ENCODE measurements at places on chromosomes 16 and 17.
A peak's percentile ranks its signal among the peaks of the same experiment; 100 is the strongest.

GRCh38 chr17:412211-413015 is 59.8 kb upstream of the RPH3AL start:
- peak; percentile 38 for DNase-seq

- DNase-seq: no peak
Observed at GRCh38 chr16:85162478-85163277, 50.4 kb upstream of the CIBAR2 start.

DNA sequence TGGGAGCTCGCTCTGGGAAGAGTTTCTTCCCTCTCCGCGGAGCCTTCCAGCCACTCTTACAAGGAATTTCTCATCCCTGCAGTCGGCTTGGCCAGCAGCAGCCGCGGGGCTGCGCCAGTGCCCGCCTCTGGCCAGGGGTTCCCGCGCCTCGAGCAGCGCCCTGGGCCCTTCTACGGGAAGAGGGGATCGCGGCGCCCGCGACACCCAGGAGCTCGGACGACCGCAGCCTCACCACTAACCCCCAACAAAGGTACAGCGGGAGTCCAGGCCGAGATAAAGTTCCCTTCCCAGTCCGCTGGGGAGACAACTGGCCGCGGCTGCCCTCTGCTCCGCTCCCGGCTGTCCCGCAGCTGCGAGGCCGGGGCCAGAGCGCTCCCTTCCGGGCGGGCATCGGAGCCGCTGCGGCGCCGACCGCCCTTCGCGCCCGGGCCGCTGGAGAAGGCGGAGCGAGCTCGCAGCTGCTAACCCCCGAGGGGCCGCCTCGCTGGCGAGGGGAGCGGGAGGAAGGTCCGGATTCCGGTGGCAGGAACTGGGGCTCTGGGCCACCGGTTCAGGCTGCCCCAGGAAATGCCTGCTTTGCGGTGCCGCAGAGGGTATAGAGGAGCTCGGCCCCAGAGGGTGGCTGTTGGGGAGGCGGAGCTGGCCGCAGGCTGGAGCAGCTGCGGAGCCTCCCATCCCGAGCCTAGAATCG is 3.6 kb upstream of the HS3ST3B1 start:
- no peak for DNase-seq

DNA sequence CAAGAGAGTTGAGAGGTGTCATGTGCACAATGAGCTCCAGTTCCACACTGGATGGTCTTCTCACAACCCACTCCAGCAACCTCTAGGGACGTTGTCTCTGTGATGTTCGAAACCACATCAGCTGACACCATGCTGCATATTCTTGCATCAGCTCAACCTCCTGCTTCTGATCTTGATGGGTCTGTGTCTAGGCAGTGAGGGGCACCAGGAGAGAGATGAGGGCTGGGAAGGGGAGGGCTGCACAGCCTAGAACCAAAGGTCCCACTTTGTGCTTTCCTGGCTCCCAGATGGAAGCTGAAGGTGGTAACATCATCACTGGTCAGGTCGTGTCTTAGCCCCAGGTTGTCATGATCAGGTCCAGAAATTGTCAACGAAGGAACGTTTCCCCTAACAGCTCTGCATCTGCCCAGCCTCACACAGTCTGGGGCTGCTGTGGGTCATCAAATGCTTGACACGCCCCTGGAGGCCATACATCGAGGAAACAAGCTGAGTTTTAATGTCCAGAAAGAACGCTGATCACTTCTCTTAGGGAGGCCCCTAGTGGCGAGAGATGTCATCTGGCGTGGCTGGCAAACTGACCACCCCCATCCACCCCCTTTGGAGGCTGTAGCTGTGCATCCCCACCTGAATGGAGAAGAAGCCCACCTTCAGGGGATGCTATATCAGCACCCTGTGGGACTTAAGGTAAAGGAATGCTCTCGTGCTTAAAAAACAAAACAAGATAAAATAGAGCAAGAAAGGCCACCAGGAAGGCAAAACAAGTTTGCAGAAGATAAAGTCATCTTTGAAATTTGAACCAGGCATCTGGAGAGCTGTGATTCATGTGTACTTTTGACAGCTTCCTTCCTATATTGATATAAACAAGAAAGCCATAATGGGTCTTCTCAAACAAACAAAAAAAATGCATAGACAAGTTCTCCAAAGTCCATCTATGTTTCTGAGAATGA is 58.3 kb downstream of the WIPI1 start:
- peak; percentile 61 for DNase-seq

DNA sequence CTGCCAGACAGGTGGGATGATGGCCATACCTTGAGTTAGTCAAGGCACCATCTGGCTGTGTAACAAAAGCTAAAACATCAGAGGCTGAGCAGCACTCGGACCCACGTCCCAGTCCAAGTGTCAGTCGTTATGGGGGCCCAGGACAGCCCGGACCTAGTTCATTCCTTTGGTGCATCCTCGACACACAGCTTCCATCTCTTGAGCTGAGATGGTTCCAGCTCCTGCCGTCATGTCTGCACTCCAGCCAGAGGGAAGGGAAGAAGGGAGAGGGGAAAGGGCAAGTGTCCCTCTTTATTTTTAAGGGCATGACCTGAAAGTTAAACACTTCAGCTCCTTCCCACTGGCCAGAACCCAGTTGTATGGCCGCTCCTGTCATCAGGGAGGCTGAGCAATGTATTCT is 218.0 kb downstream of the SEC14L1 start:
- DNase-seq: no peak

Measured in right renal cortex interstitium (tissue), 3 donors.